ENCODE measurements at places on chromosomes 6 and 20. TPM values are rescaled to one million over a fixed set of nuclear protein-coding genes. Genes with fewer than 3 reads are reported as not detected.

SIRPB1 gene
- total RNA-seq, result 0.43 TPM

HM13 gene
- total RNA-seq, result 262 TPM

SERAC1 gene
- 4.3 TPM for total RNA-seq

SYCP2L gene
- 2.4 TPM for total RNA-seq

ESR1 gene
- total RNA-seq, result not detected

SGK2 gene
- 7.2 TPM for total RNA-seq

CUL7 gene
- 6.5 TPM for total RNA-seq

All from A549 treated with Hydrocortisone at 1 μM for 4 hours (cell line).